ENCODE measurements at places on chromosomes 11 and 22. TPM values are rescaled to one million over a fixed set of nuclear protein-coding genes. Genes with fewer than 3 reads are reported as not detected.

- no peak for DNase-seq
These were observed 149.3 kb downstream of the TMEM135 start for GRCh38 chr11:87187076-87187475.

The HYLS1 gene
- polyA plus RNA-seq, result 8.4 TPM

- DNase-seq, result no peak
These were observed 27.4 kb upstream of the IPO7 start for GRCh38 chr11:9357041-9357440.

DNA sequence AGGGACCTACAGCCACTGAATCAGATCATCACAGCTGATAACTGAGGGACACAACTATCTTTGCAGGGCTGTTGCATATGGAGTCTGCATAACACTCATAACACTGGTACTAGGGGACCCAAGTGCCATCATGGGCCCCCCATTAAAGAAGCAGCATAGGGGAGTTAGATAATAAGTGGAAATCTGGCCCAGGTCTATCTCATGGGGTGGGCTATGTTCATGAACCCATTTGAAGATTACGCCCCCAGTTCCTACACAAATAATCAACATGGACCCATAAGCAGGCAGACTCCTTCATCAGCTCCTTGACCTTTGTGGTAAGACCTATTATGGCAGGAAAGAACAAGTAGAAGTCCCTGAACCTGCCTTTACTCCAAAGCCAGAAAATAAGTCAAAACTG lies 48.8 kb downstream of the ASCL2 start:
- DNase-seq, result no peak

DNA sequence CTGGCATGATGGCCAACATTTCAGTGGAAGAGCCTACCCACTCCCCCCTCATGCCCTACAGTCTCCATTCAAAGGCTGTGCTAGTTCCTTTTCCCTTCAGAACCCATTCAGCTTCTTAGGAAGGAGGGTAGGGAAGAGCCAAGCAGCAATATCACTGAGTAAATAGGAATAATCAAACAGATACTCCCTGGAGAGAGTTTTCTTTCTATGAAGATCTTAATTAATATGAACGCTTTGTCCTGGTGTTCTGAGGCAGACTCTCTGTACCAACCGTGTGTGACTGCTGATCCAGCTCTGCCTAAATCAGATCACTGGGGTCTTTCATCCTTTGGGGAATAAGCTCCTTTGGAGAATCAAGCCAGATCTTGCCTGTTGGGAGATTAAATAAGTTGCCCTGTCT lies 75.2 kb upstream of the NNMT start:
- DNase-seq, result no peak

The PTPN5 gene
- polyA plus RNA-seq, result not detected

The FOLR2 gene
- not detected for polyA plus RNA-seq

- no peak for DNase-seq
These were observed 116.5 kb upstream of the MTNR1B start for GRCh38 chr11:92852946-92853345.

- DNase-seq, result no peak
These were observed 44.5 kb upstream of the RRM1 start for GRCh38 chr11:4050138-4050537.

The GLYATL1 gene
- polyA plus RNA-seq, result 0.26 TPM

GRCh38 chr11:12284316-12285050 lies 92.9 kb upstream of the PARVA start:
- DNase-seq, result no peak

- DNase-seq, result no peak
These were observed 10.8 kb downstream of the KRTAP5-6 start for GRCh38 chr11:1707751-1708150.

DNA sequence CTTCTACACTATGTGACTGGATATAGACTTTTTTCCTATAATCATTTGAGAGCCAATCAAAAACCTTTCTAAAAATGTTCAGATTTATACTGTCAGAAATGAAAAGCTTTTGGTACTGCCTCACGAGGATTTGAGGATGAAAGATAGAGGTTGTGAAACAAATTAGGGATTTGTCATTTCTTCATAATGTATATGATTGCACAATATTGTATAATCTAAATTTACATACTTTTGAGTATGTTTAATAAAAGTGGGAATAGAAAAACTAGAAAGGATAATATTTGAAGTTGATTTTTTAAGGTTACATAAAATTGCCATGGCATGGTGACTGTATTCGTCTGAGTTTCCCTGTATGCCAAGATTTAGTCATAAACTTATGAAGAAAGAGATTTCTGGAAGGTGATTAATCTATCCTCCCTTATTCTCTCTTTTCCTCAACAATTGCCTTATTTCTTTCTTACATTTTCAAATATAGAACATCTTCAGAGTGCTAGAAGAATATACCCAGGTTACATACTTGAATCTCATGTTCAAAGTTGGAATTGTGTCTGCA lies 56.2 kb downstream of the CASP12 start:
- no peak for DNase-seq

DNA sequence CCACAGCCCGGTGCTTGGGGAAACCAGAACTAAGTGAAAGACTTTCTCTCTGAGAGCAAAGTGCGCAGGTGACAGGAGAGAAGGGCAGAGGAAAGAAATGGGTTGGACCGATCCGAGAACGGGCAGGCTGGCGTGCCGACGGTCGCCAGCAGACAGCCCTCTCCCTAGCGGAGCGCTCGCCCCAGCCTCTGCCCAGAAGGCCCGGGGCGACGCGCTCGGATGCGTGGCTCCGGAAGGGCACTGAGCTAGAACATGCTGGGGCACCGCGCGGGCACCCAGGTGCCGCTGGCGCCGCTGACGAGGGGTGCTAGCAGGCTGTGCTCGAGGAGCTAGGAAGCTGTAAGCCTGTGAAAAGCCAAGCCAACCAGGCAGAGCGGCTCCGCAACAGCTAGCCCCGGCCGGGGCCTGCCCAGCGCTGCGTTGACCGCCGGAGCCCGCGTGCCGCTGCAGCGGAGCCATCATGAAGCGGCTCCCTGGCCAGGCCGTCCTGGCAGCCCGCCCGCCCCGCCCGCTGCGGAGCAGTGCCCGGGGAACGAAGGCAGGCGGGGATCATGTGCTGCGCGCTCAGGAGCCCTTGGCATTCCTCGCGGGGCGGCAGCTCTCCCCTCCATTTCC lies 22.1 kb upstream of the RRAS2 start:
- DNase-seq, result no peak

- DNase-seq, result no peak
These were observed 1.7 kb upstream of the OR52E5 start for GRCh38 chr11:5891216-5891800.

DNA sequence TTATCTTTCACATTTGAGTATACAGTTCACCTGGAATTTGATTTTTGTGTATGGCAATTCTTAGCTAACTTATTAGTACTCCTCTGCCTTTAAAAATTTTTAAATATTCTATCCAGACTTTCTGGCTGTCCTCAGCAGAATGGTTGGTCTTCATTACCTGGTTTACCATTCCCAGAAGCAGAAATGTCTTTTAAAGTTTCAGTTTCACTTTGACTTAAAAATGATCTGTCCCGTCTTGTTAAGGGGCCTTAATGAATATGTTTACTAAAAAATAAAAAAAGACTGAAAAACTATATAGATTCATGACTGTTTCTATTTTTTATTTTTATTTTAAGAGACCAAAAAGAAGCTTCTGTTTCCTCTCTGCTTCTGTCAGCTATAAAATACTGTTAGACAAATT lies 70.5 kb upstream of the TNRC6B start:
- no peak for DNase-seq

The MPZL3 gene
- polyA plus RNA-seq, result 0.39 TPM

DNA sequence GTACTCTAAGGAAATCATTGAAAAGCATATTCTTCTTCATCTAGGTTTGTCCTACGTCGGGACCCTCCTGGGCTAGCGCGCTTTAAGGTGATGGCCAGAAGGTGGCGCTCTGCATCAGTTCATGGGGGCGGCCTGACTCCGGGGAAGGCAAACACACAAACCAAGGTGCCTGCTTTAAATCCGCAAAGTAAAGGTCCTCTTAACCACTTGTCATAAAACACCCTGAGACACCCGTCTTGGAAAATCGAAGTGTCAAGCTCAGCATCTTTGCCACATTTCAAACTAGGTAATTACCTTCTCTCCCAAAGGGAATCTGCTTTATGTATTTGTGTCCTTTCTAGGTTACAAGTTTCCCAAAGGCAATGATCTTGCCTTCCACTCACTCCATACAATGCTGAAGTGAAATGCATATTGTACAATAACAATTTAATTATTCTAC lies 33.9 kb downstream of the LMO2 start:
- peak; percentile 1 for DNase-seq

All from BJ (cell line).